NCI-H1105 (cell line): ENCODE measurements at places on chromosomes 13 and 19.

DNA sequence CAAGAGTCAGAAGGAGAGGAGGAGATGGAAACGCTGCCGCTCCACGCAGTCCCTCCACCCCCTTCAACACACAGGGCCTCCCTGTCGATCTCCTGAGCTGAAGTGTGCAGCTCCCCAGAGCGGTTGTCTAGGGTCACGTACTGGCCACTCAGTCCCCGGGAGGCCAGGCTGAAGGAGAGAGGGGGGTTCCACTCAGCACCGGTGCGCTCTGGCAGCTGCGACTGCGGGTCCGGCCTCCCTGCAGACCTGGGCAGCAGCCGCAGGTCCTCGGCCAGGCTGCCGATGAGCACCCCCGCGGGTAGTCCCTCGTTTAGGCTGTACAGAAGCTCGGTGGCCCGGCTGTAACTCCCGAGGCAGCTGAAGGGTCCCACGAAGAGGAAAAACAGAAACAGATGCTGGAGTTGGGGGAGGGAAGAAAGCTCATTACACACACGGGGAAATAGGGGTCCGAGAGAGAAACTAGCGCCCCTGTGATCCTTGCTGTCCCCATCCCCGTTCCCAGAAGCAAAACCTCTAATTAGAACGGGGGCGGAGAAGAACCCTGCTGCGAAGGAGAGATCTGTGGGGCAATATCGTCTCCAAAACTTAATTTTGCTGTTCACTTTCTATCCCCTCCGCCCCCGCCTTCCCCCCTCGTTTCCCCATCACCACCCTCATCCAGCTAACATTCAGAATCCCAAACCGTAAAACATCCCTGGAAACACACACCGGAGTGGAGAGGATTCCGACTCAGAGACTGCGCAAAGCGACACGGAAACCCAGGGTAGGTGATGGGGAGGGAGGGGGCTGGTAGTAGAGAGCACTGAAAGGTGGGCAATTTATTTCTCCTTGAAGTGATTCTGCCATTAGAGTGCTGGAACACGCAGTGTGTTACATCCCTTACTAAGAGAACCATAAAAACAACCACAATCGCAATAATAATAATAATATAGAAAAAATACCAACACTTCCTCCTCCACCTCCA is 1.8 kb downstream of the PCDH20 start:
- no peak for DNase-seq

DNA sequence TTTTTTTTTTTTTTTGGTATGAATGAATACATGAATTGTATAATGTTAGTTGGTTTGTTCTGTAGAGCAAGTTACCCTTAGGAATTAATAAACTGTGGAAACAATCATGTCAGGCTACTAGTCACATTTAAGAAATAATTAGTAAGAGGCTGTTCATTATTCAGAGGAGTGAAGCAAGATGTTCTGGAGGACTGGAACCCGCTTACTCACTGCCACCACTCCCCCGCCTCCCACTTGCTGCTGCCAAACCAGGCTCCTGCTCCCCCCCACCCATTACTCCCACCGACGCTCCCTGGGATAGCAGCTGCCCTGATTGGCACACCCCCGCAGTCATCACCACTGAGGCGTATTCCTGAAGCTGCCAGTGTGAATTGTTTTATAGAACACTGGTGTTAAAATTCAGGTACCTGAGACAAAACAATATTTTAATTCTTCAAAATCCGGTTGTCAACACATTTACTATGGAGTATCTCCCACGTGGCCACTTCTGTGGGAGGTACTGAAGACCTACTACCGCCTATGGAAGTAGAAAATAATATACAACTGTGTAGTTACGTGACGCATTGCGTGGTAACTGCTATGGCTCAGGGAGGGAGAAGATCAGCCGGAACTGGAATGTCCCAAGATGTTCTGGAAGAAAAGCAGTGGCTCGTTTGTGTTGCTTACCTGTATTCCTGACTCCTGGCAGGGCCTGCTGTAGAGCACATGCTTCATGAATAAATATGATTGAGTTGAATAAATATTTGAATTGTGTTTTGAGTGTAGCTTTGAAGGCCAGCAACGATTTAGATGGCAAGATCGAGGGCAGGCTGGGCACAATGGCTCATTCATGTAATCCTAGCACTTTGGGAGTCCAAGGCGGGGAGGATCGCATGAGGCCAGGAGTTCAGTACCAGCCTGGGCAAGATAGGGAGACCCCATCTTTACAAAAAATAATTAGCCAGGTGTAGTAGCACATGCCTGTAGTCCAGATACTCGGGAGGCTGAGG is 1.7 kb downstream of the DPY19L3 start:
- DNase-seq, result no peak

- DNase-seq, result no peak
Observed at GRCh38 chr13:30904043-30904442, 2.0 kb upstream of the MEDAG start.

- DNase-seq, result peak; percentile 39
Observed at GRCh38 chr19:13795595-13796300, 505 bp downstream of the ZSWIM4 start.

DNA sequence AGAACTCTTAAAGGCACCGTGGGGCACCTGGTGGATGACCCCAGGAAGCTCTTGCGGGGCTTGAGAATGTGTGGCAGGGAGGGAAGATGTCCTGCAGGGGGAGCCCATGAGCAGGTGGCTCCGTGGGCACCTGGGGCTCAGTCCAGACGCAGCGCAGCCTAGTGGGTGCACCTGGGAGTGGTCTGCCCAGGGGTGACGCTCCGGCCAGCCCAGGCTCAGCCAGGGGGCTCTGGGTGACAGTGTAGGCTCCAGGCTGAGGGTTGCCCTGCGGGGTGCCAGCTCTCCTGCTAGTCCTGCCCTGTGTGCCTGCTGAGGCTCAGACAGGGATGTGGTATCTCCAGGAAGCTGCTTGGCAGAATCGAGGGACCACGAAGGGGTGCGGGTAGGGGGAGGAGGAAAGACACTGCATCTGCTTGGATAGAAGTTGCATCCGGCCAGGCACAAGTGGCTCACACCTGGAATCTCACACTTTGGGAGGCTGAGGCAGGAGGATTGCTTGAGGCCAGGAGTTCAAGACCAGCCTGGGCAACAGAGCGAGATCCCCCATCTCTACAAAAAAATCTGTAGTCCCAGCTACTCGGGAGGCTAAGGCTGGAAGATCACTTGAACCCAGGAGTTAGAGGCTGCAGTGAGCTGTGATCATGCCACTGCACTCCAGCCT is 15.0 kb upstream of the PGLS start:
- peak; percentile 69 for DNase-seq

- no peak for DNase-seq
Observed at GRCh38 chr13:50319635-50320255, 304.5 kb downstream of the KCNRG start.

DNA sequence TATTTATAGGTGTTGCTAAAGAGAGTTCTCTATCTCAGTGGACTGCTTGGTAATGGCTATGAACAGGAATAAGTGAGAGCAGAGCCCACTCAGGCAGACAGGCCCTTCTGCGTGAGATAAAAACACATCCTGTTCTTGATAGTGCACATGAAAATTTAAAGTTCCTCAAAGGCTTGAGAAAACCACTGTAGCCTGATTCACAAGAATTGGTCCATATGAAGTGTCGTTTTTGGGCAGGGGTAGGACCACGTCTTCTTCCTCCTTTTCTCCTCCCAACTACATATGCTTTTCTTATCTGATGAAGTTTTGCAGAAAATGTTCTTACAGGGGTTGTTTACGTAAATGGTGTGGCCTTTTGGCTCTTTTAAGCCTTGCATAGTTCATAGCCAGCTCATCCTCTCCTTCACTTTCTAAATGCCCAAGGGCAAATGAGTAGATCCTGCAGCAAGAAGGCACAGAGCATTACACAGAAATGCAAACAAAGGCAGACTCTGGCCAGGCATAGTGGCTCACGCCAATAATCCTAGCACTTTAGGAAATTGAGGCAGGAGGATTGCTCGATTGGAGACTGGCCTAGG is 53.8 kb downstream of the RNF6 start:
- DNase-seq, result no peak

GRCh38 chr19:3411636-3412035 is 45.3 kb downstream of the NFIC start:
- no peak for DNase-seq

DNA sequence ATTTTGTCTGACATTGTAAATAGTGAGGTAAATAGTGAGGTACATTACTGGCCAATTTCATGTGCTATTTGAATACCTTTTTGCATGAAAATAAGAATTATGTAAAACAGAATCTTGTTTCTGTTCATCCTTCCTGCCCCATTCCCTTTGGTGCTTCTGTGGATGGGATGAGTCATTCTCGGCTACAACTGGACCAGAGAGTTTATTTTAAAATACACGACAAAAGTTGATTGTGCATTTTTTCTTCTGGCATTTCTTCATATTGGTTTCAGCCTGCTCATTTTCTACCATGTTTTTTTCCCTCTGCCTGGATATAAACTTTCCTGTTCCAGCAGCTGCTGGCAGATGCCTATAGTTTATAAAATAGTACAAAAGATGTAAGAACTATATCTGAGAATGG is 107.5 kb downstream of the CYSLTR2 start:
- DNase-seq, result no peak

GRCh38 chr13:81051873-81052272 is 710.9 kb upstream of the SPRY2 start:
- no peak for DNase-seq

DNA sequence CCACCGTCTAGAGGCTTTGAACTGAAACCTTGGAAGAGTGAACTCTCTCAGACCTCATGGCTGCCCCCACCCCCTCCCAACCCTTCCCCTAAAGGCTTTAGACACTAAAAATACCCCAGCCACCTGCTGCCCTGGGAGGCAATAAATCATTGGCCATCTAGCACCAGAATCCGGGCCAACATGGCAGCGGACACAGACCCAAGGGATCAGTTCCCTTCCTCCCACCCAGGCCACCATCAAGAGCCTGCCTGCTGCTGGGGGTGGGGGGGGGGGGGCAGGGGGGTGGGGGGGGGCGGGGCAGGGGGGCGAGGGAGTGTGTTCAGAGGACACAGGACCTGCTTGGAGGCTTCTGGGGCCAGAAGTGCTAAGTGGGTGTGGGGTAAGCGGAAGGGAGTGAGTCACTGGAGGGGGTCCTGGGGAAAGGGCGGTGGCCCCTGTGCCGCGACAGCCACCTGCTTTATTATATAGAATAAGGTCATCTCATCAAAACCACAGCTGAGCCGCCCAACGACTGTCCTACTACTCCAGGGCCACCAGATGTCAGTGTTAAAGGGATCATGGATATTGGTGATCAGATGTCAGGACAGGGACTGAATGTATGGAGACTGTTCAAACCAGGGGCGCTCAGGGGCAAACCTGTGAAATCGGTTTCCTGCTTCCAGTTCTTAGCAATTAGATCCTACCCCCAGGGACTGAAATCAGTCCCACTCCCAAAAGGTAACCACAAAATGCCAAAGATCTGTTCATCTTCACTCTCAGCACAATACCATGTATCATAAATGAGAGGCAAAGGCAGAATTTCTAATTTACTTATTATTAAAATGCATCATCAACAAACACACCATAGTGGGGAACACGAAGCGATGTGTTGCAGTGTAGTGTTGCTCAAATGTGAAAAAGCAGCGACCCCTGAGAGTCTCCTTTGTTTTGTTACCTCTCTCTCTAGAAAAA is 24.3 kb downstream of the ARL11 start:
- DNase-seq, result peak; percentile 34

- DNase-seq, result no peak
Observed at GRCh38 chr19:39701291-39701690, 3.0 kb upstream of the LGALS14 start.

DNA sequence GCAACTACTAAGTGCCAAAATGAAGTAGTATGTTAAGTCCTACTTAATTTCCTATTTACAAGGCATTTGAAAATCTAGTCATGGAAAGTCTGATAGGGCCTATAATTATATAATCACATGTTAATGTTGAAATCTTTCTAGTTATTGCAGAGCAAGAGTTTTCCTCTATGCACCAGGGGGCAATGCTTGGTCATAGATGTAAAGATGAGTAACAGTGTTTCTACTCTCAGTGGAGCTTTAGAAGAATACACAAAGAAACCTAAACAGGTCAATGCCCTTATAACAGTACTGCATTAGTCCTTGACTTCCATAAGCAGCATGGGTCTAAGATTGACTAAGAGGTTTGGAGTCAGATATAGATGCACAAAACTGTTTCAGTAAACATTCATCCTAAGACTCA is 218.7 kb downstream of the KCTD12 start:
- no peak for DNase-seq

- no peak for DNase-seq
Observed at GRCh38 chr13:94232956-94233355, 246.5 kb downstream of the DCT start.

DNA sequence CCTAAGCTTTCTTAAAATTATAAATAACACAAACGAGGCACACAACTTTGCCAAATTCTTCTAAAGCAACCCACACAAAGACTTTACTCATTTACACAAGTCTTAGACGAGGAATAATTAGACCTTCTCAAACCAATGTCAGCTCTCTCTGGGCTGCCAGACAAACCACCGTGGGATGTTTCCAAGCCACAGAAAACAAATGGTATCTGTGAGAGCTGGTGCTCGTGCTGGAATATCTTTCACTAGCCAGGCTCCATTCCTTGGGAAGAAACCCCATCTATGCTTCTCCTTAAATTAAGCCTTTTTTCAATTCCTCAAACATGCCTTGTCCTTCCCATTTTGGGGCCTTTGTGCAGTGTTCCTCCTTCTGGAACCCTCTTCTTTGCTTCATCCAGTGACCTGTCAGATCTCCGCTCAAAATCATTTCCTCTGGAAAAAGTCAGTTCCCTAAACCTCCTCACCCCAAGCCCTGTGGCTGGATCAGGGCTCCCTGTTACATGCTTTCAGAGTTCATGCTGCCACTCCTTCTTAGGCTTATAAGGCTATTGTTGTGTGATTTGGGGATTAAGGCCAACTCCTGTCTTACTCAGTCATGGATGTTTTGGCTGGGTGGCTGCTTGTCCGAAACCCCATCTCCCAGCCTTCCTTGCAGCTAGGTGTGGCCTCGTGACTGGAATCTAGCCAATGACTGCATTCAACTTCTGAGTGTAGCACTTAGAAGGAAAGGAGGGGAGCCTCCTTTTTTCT is 64.2 kb upstream of the GTF2F2 start:
- no peak for DNase-seq

DNA sequence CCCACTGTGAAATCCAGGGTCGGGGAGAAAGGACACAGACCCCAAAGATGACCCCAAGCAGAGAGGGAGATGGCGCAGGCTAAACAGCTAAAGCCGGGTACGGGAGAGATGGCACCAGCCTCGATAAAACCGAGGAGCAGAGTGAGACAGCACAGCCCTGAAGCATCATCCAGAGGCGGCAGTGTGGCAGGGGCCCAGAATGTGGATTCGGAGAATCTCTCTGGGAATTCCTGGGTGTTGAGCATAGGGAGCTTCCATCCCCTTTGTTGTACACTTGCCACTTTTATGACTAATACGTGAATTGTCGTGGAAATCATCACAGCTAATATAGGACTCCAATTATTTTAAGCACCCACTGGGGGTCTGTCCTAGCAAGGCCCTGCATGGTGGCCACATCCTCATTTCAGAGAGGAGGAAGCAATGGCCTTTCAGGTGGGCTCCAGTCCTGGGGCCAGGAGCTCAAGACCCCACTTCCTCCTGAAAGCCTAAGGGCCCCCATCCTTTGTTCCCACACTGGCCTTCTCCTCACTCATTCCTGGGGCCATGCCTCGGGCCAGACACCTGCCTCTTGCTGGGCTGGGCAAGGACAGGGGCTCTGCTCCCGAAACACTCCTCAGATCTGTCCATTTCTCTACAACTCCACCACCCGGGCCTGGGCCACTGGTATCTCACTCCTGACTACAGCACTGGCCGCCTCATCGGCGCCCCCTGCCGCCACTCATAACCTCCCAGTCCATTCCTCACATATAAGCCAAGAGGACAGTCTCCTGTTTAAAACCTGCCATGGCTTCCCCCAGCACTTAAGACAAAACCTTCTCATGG is 29.3 kb upstream of the ATP1A3 start:
- no peak for DNase-seq
